ENCODE measurements at places on chromosomes 7 and 10. TPM values are rescaled to one million over a fixed set of nuclear protein-coding genes. Genes with fewer than 3 reads are reported as not detected.

DNA sequence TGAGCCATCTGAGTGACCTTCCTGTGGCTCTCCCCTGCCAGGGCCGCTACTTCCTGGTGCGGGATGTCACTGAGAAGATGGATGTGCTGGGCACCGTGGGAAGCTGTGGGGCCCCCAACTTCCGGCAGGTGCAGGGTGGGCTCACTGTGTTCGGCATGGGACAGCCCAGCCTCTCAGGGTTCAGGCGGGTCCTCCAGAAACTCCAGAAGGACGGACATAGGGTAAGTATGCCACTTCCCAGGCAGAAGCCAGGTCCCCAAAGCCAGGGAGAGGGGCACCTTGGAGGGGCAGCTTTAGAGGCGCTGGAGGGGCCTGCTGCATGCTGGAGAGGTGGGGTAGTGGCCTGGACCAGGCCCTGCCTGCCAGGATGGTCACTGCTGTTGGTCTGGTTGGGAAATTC lies 51.3 kb downstream of the PALD1 start:
- no peak for DNase-seq

- DNase-seq, result no peak
Observed at GRCh38 chr10:121926157-121926556, 1.7 kb downstream of the ATE1 start.

DNA sequence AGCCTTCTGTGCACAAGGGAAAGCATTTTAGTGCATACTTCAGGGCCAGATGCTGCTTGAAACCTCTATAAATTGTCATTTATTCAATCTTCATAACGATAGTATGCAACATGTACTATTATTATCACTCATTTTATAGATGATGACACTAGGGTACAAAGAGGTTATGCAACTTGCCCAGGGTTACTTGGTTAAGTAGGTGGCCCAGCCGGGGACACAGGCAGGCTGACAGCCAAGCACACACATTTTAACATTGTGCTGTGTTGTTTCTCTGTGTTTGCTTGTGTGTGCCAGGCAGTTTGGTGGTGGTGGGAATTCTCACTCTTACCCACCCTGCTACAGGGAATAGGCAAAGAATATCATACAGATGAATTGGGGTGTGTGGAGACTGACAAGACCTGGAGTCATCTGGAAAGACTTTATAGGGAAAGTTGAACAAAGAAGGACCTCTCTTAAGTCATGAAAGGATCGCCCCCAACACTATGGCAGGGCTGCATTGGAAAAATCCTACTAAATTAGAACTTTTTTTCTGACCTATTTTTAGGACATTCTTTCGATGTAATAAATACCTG lies 98.9 kb downstream of the MKX start:
- no peak for DNase-seq

DNA sequence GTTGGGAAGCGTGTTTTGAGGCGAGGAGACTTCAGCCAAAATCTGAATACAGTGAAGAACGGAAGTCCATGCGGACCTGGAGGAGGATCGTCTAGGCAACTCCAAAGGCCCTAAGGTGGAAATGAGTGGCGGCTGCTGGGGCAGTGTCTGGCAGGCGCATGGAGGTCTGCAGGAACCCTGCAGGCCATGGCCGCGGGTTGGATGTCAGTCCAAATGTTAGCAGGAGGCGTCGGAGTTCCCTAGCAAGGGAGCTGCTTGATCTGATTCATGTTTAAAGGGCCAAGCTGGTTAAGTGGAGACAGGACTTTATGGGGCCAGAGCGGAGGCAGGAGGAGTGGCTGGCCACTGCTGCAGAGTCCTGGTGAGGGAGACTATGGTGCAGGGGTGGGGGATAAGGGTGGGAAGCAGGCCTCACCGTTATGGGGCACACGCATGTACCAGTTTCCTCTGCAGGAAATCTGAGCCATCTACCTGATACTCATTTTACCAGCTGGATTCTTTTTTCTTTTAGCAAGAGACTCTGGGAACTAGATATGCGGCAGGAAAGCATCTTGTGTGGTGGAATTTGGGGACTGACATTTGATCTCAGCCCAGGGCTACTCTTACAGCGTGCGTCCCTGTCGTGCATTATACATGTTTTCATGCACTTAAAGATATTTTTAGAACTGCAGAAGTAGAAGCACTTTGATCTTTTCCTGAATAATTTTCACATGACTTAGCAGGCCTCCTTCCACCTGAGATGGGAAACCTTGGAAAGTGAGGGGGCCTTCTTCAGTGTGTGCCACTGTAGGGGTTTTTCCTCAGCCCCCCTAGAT lies 6.6 kb upstream of the REPIN1 start:
- no peak for DNase-seq

Gene ZDHHC4
- total RNA-seq, result 32.1 TPM

DNA sequence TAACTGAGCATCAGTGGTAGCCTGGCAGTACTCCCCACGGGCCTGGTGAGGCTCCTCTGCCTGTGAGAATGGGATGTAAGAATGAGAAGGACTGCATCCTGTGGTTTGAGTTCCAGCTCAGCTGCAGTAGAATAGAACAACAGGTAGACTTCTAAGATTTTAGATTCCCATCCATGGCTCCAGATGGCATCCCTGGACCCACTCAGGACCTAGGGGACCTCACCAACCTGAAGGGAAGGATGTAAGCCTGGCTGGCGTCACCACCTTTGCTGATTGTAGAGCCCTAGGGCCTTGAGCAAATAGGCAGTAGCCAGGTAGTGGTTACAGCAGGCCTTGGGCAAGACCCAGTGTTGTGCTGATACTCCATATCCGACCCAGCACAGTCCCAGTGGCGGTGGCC lies 9.6 kb upstream of the AOC1 start:
- no peak for DNase-seq

Gene FAM171A1
- 2.5 TPM for total RNA-seq

DNA sequence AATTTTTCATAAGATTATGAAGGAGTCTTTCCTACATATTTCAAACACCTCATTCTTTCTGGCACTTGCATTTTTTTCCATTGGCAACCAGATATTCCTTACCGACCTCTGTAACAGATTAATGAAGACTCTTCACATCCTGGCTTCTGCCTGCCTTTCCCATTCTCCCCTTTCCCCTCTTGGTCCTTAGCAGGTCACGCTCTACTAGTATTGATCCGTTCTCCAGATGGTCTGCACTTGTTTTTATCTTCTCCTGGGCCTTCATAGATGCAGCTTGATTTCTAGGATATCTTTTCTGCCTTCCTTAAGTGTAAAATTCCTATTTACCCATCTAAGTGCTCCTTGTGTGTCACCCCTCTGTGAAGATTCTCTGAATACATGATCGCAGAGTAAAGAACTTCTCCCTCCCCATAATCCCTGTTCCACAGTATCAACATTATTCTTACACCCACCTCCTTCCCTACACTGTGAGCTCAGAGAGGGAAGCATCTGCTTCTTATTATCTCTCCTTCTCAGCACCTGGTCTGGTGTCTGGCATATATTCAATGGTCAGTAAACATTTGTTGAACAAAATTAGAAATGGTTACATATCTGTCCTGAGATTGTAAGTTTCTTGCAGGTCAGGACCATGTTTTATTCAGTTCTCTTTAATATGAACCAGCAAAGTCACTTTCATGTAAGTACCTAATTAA lies 654.2 kb downstream of the REEP3 start:
- no peak for DNase-seq

Gene ZNF365
- total RNA-seq, result not detected

- DNase-seq, result no peak
Observed at GRCh38 chr7:105810556-105810955, 65.8 kb downstream of the ATXN7L1 start.

- DNase-seq, result no peak
Observed at GRCh38 chr10:125101049-125101448, 59.3 kb downstream of the CTBP2 start.

DNA sequence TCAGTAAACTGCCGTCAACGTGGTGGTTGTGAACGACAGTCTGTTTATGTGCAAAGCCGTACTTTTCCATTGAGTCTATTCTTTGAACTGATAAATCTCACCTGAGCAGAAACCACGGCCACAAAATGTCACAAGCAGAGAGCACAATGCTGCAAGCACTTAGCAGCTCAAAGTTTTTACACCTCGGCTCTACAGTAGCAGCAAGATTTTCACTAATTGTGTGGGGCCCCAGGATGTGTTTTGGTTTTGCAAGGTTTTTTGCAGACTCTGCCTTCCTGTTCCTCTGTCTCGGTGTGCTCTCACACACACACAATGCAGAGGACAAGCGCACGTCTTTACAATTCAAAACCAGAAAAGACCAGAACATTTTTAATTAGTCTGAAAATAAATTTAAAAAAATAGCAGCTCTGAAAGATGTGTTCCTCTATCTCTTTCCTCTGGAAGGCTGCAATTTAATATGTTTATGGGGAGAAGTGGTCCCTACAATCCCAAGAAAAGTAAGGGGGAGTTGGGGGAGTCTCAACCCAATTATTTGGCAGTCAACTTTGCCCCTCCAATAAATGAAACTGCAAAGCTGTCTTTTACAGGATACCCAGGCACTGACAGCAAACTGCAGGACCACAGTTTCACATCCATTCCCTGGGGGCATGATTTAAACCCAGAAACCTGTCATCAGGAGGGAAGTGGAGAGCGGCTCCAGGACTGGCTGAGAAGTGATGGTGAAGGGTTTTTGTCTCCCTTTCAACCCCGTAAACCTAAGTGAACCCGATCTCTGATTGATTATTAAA lies 73.8 kb upstream of the SFMBT2 start:
- no peak for DNase-seq

Gene TET1
- 1.2 TPM for total RNA-seq

Gene FAM180A
- total RNA-seq, result 10.5 TPM

Gene ITGA8
- 0.75 TPM for total RNA-seq

GRCh38 chr10:64209561-64209960 lies 688.4 kb downstream of the REEP3 start:
- DNase-seq, result no peak

- no peak for DNase-seq
Observed at GRCh38 chr7:108351729-108352131, 104.5 kb downstream of the NRCAM start.

GRCh38 chr10:130764651-130765050 lies 546.9 kb downstream of the TCERG1L start:
- no peak for DNase-seq

DNA sequence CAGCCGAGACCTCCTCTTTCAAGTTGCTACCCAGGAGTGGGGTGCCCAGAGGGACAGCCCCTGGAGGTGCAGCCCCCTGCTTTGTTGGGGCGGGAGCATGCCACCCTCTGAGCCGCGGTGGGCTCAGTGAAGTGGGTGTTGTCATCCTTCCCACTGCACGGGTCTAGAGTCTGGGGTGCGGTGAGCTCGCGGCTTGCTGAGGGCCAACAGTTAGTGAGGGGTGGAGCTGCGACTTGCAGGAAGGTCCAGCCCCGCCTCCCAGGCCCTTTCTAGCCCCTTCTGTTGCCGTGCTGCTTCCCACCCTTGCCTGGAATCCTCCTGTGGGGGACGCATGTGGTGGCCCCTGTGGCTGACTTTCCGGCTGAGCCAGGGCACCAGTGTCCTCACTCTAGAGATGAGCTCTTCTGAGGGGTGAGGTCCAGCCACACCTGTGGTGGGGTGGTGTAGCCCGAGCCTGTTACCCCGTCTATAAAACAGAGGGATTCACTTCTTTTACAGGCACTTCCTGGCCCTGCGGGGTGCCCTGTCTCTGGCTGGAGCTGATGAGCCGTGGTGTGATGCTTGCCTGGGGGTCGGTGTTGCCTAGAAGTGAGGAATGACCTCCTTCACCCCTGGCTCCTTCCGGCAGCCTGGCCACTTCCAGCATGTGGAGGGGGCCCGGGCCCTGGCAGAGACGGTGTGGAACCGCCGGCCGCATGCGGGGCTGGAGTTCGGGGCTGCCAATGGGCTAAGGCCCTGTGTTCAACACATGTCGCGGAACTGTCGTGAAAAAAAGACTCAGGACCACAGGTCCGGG lies 127.9 kb downstream of the FAM53B start:
- DNase-seq, result no peak

GRCh38 chr7:39949971-39950472 lies at the start of gene CDK13:
Gene CDK13, plus strand, starts transcription at chr7:39950256. Its CDS starts 386 bp downstream, at chr7:39950642.
- no peak for DNase-seq

Gene ADRB1
- total RNA-seq, result 0.17 TPM

Gene ADIRF
- 17.1 TPM for total RNA-seq

GRCh38 chr10:129424978-129425377 lies 42.1 kb upstream of the MGMT start:
- DNase-seq, result no peak

- DNase-seq, result no peak
Observed at GRCh38 chr7:19407270-19407669, 262.0 kb upstream of the FERD3L start.
